ENCODE measurements at places on chromosomes 7 and 10. TPM values are rescaled to one million over a fixed set of nuclear protein-coding genes. Genes with fewer than 3 reads are reported as not detected.

GRCh38 chr7:123709525-123709924 is 39.3 kb downstream of the WASL start:
- DNase-seq, result no peak

DNA sequence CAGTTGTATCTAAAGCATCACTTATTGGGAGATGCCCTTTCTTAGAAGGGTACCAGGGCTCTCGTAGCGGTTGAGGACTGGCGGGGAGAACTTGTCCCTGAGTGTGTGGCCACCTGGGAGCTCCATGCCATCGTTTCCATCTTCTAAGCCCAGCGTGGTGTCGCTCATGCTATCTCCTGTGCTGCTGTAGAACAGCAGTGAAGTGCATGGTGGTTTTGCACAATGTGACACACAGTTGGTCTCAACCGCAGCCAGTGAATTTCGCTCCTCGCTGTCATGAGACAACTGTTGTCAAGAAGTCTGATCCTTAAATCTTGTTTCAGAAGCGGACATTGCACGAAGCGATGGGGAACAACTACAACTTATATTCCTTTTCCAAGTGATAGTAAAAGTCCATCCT is 283.4 kb downstream of the GRID1 start:
- no peak for DNase-seq

GRCh38 chr10:108801220-108801619 is 1122.1 kb downstream of the XPNPEP1 start:
- DNase-seq, result no peak

DNA sequence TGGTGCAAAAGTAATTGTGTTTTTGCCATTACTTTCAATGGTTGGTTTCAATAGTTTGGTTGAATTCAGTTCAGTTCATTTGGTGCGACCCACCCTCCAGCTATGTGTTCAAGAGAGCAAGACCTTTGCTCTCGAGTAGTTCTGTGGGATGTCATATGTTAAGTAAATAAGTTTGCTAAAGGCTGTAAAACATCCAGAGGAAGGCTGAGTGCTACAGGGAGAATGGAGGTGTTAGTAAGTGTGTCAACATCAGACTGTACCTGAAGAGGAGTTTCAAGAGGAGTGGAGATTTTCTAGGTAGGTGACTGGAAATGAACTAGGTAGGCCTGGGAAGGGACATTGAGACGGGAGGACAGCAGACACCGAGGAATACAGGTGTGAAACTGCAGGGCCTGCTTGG is 147.7 kb downstream of the SH2D4B start:
- DNase-seq, result no peak

GRCh38 chr7:44958645-44959344 is 20.0 kb downstream of the MYO1G start:
- no peak for DNase-seq

- DNase-seq, result no peak
Observed at GRCh38 chr10:118523775-118524174, 71.7 kb downstream of the PRLHR start.

- DNase-seq, result no peak
Observed at GRCh38 chr7:18552943-18553604, 57.5 kb downstream of the HDAC9 start.

- DNase-seq, result no peak
Observed at GRCh38 chr7:67309764-67310549, 313.3 kb downstream of the TYW1 start.

DNA sequence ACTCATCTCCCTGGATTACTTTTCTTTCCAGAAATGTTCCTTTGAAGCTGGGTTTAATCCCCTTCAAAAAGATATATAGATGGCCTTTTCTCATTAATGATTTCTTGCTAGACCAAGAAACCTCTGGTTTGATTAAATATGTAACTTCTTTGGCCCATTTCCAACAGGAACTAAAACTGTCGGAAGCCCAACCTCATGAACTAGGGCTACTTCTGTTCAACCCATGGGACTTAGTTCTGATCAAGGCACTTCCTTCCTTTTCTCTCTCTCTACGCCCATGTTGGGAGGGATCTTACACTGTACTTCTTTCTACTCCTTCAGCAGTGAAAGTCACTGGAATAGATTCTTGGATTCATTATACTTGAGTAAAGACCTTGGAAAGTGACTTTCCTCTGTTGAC is 83.6 kb downstream of the TMEM106B start:
- DNase-seq, result no peak

- no peak for DNase-seq
Observed at GRCh38 chr7:140631602-140632001, 9.0 kb downstream of the DENND2A start.

- DNase-seq, result no peak
Observed at GRCh38 chr7:28745351-28745750, 212.8 kb downstream of the TRIL start.

- DNase-seq, result no peak
Observed at GRCh38 chr7:138891446-138891810, 89.8 kb downstream of the KIAA1549 start.

DNA sequence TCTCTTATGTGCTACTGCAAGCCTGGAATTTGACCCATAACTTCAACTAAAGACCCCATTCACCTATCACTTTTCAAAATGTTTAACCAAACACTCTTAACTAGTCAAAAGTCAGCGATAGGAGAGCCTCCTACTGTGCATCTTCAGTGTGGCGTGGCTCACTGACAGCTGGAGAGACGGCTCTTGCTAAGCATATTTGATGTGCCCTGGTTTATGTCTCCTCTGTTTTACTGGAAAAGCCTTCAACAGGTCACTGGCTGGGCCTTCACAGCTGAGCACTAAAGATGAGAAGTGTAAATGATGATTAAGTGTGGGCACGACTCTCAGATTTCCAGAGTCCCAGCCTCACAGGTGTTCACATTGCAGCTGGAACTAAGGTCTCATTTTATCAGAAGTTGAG is 472.1 kb downstream of the SEMA3D start:
- DNase-seq, result no peak

- DNase-seq, result no peak
Observed at GRCh38 chr7:122974229-122974628, 21.3 kb downstream of the TAS2R16 start.

DNA sequence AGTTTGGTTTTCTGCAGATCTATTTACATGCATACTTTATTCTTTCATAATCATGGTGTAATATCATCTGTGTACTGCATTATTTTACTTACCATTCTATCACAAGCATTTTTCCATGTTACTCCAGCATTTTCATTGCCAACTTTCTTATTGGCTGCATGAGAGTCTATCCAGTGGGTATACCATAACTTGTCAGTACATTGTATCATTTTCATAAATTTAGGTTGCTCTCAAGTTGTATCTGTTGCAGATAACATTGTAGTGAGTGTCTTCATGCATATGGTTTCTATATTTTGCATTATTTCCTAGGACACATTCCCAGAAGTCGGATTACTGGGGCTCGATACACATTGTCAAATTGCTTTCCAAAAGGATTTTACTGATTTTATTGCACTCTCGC is 87.2 kb upstream of the INSYN2A start:
- no peak for DNase-seq

DNA sequence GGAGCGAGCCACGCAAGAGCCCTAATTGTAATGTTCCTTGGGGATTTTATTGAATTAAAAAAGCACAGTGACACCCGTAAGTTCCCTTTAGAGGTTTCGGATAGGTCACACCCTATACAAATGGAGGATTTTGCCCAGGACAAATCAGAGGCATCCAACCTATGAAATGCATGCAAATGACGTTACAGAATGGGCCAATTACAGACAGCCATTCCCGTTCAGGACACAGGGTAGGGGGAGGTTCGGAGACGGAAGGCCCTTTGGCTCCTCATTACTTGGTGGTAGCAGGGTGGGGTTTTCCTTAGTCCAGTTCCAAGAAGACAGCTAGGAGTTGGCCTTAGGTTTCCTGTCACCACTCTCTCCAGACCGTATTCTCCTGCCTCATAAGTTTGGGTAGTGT is 754.1 kb downstream of the IPMK start:
- no peak for DNase-seq

- no peak for DNase-seq
Observed at GRCh38 chr10:17764142-17764541, 12.1 kb downstream of the TMEM236 start.

- no peak for DNase-seq
Observed at GRCh38 chr10:74206746-74207145, 55.7 kb downstream of the ADK start.

- DNase-seq, result no peak
Observed at GRCh38 chr10:615583-616152, 73.8 kb downstream of the DIP2C start.

DNA sequence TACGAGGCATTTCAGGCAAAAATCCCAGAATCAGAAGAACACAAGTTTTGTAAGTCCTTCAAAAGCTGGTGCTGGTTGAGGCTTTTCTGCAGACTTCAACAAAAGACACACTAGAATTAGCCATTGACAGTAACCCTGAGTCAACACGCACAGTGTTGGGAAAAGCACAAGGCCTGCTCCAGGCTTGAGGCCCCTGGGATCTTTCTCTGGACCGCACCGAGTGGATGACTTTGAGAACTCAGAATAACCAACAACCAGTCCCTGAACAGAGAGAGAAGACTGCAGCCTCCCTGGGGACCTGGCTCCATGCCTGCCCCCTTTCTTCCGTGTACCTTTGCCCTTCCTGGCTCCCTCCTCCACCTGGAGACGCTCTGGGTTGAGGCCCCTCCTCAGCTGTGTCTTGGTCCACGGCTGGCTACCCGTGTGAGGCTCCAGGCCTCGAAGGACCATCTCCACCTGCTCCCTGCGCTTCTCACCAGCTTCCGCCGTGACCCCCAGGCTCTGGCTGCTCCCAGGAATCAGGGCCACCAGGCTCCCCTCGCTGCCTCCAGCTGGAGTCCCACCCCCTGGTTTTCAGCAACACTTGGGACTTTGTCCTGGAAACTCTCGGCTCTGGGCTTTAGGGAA is 28.4 kb downstream of the DIP2C start:
- DNase-seq, result no peak

GRCh38 chr10:76119036-76119435 is 687.6 kb downstream of the LRMDA start:
- no peak for DNase-seq

- peak; percentile 87 for DNase-seq
Observed at GRCh38 chr7:50206453-50207250, 97.9 kb upstream of the IKZF1 start.

DNA sequence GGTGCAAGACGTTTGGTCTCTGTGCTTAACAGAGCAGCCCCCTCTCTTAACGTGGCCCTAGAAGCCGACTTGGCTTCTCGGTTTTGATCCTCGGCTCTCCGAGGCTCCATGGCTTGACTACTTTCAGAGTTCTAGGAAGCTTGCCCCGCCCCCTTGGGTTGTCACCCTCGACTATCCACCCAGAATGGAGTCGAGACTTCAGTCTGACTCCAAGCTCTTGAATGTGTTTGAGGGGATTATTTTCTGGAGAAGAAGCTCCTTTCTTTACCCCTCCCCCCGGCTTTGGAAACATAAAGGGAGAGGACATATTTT is 448 bp downstream of the SEC24C start:
- DNase-seq, result no peak

DNA sequence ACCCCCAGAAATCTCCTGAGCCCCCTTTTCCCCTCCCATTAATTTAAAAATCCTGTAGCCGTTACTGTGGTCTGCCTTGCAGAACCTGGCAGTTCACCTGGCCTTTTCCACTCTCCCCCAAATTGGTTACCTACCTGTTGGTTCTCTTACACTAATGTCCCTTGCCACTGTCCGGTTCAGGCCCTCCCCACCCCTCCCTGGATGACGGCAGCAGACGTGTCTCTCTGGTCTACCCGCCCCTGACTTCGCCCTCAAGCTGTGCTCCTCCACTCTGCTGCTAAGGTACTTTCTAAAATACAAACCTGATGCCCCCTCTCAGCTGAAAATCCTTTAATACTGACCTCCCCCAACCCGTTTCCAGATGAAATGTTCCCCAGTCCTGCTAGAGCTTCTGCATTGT is 15.6 kb upstream of the SH3PXD2A start:
- no peak for DNase-seq

- peak; percentile 11 for DNase-seq
Observed at GRCh38 chr10:79038841-79039201, 29.9 kb upstream of the ZMIZ1 start.

- DNase-seq, result no peak
Observed at GRCh38 chr7:55827577-55827976, 35.0 kb downstream of the SEPTIN14 start.

DNA sequence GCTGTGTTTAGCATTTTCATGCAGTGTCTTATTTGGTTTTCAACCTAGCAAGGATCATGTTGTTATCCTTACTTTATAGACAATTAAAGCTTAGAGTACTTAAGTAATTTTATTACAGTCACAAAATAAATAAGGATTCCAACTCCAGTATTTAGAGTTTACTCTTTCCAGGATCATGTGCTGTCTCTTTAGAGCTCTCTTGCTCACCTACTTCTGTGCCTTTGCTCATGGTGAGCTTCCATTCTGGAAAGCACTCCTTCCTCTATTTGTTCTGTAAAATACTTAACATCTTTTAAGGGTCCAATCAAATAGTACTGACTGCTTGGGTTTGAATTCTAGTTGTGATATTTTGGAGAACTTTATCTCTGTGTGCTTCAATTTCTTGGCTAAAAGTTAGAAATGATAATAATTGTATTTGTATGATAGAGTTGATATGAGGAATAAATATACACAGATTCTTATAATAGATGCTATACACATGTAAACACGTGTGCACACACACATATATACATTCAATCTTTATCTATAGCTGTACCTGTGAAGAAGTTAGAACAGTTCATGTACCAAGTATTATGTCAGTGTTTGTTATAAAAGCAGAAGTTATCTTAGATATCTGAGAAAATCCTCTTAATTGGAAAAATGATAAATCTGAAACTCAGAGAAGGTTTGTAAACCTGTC is 18.2 kb upstream of the CALCR start:
- DNase-seq, result no peak

DNA sequence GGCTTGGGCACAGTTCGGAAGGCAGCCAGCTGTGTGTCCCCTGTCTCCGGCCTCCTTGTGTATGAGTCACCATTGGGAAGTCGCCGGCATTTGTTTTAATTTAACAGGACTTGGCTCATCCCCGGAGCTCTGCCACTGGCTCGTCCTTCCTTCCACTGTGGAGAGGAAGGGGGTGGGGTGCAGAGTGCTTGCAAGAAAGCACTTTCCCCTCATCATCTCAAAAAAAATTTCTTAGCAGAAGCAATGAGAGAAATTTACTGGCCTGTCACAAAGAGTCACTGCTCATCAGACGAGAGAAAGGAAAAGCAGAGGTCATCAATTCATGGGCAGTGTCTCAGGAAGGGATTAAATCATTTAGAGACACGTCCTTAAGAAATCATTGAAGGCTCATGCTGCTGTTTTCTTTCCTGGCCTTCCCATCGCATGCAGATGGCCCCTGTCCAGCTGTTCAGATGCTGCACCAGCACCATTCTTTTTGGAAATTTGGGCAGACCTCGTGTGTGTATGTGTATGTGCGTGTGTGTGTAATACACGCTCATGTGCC is 93.3 kb downstream of the BMS1 start:
- DNase-seq, result no peak

- DNase-seq, result no peak
Observed at GRCh38 chr10:20912969-20913368, 15.9 kb upstream of the NEBL start.

The ASAH2 gene
- 2.2 TPM for total RNA-seq

The TRIM74 gene
- 1.1 TPM for total RNA-seq

The ATRNL1 gene
- not detected for total RNA-seq

The IMMP2L gene
- total RNA-seq, result 18.2 TPM

The KNDC1 gene
- total RNA-seq, result 0.07 TPM

The SRRM3 gene
- not detected for total RNA-seq

The FAM131B gene
- 0.77 TPM for total RNA-seq

The H2BK1 gene
- 1.2 TPM for total RNA-seq

The NYAP1 gene
- total RNA-seq, result 1.0 TPM

The CPXM2 gene
- not detected for total RNA-seq

The DOCK1 gene
- total RNA-seq, result 1.1 TPM

The CHAT gene
- total RNA-seq, result not detected

The UNCX gene
- total RNA-seq, result not detected

The DNTT gene
- total RNA-seq, result not detected

The GDF10 gene
- 0.14 TPM for total RNA-seq

The MALRD1 gene
- total RNA-seq, result not detected

The SFRP4 gene
- total RNA-seq, result not detected

The HMX2 gene
- 0.60 TPM for total RNA-seq
